Caudate nucleus (tissue), 63 donors: ENCODE measurements at places on chromosomes 16 and 17.

- DNase-seq, result no peak
These were observed 62.8 kb downstream of the GRB7 start for GRCh38 chr17:39800540-39800939.

- no peak for DNase-seq
These were observed 96.1 kb upstream of the CDH5 start for GRCh38 chr16:66270333-66270927.

DNA sequence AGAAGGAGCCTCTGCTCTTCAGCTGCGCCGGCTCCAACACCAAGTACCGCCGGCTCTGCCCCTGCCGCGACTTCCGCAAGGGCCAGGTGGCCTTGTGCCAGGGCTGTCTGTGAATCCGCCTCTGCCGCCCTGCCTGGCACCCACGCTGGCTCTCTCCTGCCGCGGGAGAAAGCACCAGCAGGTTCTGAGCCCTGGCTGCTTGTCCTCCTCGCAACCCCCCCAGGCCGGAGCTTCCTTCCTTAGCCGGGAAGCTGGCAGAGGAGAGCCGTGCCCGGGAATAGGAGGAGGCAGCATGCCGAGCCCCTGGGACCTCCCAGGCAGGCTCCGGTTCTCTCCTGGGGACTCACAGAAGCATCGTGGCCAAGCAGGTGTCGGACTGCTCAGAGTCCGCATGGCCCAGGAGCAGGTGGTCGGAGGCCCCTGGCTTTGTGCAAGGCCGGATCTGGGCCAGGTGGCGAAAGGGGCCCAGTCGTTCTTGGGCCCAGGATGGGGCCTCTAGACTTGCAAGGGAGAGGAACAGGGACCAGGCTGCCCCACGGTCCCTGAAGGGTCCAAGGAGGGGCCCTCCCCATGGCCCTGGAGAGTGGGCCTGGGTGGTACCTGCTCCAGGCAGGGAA is 80.6 kb downstream of the MGAT5B start:
- no peak for DNase-seq

GRCh38 chr17:16287563-16288027 is 65.7 kb downstream of the CENPV start:
- peak; percentile 2 for DNase-seq

- DNase-seq, result no peak
These were observed 6.7 kb downstream of the TMEM92 start for GRCh38 chr17:50280801-50281441.

GRCh38 chr17:2155573-2155972 is 100.7 kb downstream of the HIC1 start:
- no peak for DNase-seq

DNA sequence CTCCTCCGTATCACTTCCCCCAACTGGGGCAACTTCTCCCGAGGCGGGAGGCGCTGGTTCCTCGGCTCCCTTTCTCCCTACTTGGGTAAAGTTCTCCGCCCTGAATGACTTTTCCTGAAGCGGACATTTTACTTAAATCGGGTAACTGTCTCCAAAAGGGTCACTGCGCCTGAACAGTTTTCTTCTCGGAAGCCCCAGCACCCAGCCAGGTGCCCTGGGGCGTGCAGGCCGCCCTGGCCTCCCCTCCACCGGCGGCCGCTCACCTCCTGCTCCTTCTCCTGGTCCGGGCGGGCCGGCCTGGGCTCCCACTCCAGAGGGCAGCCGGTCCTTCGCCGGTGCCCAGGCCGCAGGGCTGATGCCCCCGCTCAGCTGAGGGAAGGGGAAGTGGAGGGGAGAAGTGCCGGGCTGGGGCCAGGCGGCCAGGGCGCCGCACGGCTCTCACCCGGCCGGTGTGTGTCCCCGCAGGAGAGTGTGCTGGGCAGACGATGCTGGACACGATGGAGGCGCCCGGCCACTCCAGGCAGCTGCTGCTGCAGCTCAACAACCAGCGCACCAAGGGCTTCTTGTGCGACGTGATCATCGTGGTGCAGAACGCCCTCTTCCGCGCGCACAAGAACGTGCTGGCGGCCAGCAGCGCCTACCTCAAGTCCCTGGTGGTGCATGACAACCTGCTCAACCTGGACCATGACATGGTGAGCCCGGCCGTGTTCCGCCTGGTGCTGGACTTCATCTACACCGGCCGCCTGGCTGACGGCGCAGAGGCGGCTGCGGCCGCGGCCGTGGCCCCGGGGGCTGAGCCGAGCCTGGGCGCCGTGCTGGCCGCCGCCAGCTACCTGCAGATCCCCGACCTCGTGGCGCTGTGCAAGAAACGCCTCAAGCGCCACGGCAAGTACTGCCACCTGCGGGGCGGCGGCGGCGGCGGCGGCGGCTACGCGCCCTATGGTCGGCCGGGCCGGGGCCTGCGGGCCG is 1.6 kb downstream of the HIC1 start:
- DNase-seq, result no peak

DNA sequence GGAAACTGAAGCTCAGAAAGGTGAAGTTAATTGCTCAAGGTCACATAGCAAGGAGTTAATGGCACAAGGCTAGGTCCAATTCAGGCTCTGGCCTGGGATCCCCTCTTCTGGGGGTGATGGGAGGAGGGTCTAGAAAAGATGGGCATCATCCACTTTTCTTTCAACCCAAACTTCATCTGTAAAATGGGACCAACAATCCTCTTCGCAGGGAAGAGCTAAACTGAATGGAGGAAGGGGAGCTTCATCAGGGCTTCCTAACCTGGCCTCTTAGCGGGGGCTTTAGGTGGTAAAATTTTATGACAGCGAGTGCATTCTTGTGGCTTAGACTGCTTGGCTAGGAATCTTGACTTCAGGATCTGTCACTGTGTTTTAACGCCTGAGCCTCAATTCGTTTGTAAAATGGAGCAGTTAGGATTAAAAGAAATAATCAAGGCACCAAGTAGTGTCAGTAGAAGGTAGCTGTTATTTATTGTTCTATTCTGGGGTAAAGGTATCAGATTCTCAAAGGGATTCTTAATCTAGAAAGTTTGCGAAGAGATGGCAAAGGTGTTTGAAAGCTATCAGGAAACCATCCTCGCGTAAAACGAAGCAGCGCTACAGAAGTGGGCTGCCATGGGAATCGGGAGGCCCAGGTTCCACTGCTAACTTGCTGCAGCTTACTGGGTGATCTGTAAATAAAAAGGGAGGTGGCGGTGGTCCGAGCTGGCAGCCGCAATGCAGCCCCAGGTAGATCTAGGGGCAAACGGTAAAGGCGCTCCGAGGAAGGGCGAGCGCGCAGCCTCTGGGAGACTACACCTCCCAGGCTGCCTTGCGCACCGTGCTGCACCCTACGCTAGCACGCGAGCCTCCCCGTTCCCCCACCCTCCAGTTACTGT is 1.5 kb upstream of the SRCAP start:
- DNase-seq, result no peak

- no peak for DNase-seq
These were observed 131.6 kb downstream of the MRTFB start for GRCh38 chr16:14202697-14203096.

GRCh38 chr16:22063888-22064467 is 28.4 kb upstream of the VWA3A start:
- no peak for DNase-seq

DNA sequence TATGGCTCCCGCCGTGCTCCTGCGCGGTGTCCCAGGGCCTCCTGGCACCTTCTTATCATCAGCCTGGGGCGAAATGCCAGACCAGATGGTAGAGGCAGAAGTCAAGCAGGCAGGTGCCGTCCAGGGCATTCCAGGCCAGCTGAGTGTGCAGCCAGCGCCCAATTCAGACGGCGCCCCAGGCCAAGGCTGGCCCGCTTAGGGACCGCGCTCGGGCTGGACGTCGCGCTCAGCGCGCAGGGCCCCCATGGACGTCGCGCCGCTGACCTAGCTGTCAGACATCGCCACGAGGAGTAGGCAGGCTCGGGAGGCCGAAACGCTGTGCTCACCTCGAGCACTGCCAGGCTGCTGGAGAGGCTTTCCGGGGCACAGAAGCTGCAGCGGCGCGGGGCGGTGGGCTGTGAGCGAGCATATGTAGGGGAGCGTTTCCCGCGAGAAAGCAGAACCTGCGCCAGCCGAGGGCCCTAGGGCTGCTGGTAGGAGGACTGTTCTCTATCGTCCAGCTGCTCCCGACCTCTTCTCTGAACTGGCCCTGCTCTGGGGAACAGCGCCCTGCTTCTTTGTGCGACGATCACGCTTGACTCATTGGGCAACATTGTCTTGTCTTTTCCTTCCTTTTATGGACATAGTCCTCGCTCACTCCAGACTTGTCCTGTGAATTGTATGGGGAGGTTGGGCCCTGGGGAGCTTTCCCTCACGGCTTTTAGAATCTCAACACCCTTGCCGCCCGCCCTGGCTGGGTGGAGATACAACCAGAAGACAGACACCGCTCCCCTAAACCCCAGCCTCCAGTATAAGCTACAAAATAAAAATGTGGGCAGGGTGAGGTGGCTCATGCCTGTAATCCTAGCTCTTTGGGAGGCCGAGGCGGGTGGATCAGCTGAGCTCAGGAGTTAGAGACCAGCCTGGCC is 8.4 kb upstream of the CA4 start:
- DNase-seq, result no peak

GRCh38 chr16:55051571-55052347 is 121.1 kb downstream of the IRX5 start:
- no peak for DNase-seq

DNA sequence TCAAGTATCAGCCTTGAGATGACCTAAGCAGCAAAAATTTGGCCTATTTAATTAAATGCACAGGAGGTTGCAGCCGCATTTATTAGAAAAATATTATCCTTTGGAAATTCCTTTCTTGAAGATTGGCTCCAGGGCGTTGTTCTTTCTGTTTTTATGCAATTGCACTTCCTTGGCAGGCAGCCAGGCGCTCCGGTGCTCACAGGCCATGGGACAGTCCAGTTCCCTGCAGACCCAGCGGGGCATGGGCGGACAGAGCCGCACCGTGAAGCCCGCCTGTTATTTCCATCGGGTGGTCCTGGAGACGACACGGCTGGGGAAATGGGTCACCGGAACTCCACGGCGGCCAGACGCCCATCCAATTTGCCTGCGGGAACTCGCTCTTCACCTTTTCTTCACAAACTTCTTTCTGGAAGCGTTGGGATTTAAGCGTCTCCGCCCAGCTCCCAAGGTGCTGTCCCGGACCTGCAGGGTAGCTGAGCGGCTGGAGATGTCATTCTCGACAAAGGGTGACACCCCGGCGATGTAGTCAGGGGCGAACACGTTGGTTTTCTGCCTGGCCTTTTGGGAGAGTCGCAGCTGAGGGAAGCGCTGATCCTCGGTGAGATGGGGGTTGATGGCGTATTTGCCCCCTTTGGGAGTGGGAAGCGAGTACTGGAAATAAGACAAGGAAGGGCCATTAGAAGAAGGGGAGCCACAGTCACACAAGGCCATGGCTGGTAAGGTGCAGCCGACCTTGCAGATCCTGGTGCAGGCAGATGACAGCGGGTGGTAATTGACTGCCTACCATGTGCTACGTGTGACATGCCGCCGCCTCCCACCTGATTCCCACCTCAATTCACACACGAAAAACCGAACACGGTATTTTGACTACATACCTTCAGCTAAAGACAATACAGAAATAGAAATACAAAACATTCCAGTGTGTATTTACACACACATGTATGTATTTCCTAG is 12.5 kb downstream of the NOB1 start:
- DNase-seq, result no peak

GRCh38 chr17:77763023-77763422 is 195.5 kb upstream of the TNRC6C start:
- DNase-seq, result no peak

GRCh38 chr17:59436900-59437299 is 105.4 kb downstream of the YPEL2 start:
- DNase-seq, result no peak

DNA sequence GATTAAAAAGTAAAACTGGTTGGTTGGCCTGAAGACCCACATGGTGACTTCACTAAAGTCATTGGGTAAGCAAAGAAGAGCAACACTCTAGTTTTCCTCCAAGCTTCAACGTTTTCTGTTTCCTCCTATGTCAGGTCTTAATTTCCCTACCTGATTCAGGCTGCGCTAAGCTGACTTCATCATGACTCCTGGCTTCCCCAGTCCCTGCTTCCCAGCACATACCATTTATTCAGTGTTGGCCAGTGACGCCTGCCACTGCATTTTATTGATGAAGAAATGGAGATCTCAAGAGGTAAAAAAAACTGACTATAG is 645.3 kb downstream of the WWOX start:
- DNase-seq, result no peak

- no peak for DNase-seq
These were observed 1.3 kb downstream of the ABCC11 start for GRCh38 chr16:48246066-48246465.

DNA sequence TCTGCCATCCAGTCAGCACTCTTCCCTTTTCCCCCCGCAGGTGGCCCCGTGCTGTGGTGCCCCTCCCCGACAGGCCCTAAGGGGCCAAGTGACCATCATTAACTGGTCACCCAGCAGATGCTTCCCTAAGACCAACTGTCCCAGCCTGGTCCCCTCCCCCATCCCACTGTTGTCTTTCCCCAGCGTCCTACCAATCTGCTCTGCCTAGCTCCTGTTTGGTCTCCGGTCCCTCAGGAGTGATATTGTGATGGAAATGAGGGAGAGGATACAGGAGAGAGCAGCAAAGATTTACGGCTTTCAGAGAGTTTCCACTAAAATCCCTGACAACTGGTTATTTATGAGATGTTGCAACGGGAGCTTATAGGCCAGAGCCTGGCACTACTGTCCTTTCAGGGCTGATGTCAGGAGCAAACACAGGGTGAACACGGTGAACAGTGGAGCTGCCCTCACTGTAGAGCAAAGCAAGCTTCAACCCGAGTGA is 1.4 kb upstream of the TTLL6 start:
- DNase-seq, result no peak

- no peak for DNase-seq
These were observed 999 bp upstream of the FLYWCH2 start for GRCh38 chr16:2881783-2882649.

GRCh38 chr17:55617441-55617840 is 105.2 kb downstream of the TMEM100 start:
- DNase-seq, result no peak

DNA sequence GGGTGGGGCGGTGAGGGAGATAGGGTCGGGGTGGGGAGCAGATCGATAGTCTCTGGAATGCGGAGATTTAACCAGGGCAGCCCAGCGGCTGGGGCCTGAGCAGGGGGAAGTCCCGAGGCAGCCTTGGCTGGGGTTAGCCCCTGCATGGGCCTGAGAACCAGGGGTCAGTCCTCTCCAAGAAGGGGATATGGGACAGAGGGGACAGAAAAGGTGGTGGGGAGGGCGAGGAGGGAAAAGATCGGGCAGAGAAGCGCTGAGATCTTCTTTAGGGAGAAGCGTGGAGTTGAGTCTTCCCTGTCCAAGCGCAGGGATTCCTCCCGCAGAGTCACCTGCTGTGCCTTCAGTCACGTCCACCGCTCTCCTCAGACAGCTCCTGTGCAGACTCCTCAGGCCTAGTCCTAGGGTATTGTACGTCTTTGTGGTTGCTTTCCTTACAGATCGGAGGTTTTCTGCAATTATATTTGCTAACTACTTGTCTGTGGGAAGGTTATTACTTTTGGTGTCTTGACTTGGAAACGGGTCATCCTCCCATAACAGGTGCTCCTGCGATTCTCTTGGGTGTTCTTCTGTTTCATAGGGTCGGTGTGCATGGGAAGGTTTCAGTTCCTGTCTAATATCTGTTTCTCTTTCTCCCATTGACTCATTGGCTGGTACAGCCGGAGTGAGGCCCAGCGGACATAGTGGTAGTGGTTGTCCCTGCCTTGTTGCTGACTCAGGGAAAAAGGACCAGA is 952 bp downstream of the CD300A start:
- DNase-seq, result no peak

GRCh38 chr17:68398691-68399637 is 58.3 kb downstream of the WIPI1 start:
- no peak for DNase-seq
